ENCODE measurements at places on chromosomes 7 and 10. TPM values are rescaled to one million over a fixed set of nuclear protein-coding genes. Genes with fewer than 3 reads are reported as not detected.

The CHST15 gene
- 31.7 TPM for total RNA-seq

The AMPH gene
- 5.9 TPM for total RNA-seq

The WIPF3 gene
- total RNA-seq = 5.3 TPM

The CFAP46 gene
- 1.1 TPM for total RNA-seq

The TMEM178B gene
- 1.1 TPM for total RNA-seq

The IRF5 gene
- 8.7 TPM for total RNA-seq

GRCh38 chr7:101402081-101402779 is 39.6 kb downstream of the COL26A1 start:
- DNase-seq = no peak

DNA sequence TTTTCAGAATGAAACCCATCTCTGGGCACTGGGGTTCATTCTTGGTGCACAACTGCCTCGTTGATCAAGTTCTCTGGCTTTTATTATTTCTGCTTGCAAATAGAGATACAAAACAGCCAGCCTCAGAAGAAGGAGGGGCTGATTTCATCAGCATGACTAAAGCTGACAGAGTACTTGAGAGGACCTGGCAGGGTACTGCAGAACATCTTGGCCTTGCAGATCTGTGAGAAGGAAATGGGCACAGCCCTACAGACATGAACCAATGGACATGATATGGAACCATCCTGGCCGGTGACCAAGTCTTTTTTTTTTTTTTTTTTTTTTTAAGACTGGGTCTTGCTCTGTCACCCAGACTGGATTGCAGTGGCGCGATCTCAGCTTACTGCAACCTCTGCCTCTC is 240.6 kb downstream of the VTI1A start:
- no peak for DNase-seq

- DNase-seq = no peak
Observed at GRCh38 chr10:61751599-61751998, 88.9 kb downstream of the CABCOCO1 start.
